ENCODE measurements at places on chromosomes 11 and 22.

DNA sequence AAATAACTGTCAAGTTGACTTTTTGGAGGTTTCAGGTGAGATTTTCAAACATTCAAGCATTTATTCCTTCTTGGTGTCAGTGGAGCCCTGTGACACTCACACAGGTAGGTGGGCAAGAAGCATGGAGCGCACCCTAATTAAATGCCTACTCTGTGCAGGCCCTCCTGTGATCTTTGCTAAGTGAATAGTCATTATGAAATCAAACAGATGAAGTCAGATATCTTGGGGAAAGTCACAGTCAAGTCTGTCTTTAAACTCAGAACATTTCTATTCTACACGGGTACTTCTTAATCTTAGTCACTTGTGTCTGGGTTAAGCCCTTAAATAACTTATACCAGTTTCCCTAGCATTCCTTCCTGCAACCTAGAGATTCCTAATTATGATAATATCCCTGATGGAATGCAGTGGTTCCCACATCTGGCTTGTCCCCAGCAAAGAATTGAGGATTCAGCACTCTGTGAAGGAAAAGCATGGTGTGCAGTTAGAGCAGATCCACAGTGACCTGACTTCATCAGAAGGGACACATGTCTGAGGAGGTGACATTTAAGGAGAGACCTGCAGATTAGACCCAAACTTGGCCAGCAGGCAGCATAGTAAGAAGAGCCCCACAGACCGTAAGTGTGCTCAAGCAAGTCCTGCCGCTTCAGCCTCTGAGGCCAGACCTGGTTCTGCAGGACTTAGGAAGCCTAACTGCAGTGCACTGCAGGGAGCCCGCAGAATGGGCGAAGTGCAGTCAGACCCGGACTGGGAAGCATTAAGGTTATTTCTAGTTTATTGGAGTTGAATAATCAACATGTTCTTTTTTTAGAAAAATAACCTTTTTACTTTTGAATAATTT lies 85.3 kb upstream of the GAL start:
- no peak for DNase-seq

DNA sequence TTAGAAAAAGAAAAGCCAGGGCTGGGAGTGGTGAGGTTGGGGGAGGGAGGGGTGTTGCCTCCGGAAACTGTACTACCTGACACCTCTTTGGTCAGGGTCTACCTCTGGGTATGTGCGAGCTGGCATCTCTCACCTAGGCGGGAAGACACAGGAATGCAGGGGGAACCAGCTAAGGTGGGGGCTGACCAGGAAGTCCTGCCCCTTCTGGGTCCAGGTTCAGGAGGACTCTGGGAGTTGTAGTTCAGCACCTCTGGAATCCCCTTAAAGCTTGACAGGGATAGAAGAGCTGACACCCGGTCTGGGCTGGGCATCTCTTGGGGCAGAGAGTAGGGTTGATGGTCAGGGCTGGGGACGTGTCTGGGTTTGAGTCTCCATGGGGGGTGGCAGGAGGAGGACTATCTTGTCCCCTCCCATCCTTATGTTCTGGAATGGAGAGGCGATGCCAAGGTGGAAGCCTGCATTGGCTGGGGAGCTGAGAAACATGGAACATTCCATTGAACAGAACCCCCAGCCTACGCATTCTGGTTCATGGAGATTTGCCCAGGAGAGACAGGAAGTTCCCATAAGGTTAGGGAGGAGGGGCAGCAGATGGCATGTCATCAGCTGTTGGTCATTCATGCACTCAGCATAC lies 2.1 kb upstream of the KIAA1671 start:
- peak; percentile 60 for DNase-seq

GRCh38 chr11:26283852-26284408 lies 48.0 kb upstream of the ANO3 start:
- DNase-seq = no peak

GRCh38 chr22:34427841-34428240 lies 507.6 kb upstream of the LARGE1 start:
- DNase-seq = no peak

DNA sequence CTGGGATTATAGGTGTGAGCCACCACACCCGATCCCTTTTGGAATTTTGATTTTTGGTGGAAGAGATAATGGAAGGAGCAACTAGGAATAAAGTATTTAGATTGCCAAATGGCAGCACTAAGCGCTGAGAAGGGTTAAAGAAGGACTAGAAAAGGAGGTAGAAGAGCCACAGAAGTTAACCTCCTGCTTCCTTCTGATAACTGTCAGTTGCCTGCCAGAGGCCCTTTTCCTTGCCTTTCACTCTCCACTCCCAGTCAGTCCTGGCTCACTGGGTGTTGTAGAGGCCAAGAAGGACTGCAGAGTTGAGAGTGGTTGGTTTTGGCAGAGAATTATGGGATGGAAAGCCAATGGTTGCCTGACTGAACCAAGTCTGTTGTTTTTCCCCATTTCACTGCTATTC lies 19.3 kb downstream of the ZC3H12C start:
- DNase-seq = no peak

GRCh38 chr22:49134076-49134475 lies 693.6 kb downstream of the BRD1 start:
- DNase-seq = no peak

GRCh38 chr22:42376711-42377554 lies 55.3 kb downstream of the NFAM1 start:
- no peak for DNase-seq

DNA sequence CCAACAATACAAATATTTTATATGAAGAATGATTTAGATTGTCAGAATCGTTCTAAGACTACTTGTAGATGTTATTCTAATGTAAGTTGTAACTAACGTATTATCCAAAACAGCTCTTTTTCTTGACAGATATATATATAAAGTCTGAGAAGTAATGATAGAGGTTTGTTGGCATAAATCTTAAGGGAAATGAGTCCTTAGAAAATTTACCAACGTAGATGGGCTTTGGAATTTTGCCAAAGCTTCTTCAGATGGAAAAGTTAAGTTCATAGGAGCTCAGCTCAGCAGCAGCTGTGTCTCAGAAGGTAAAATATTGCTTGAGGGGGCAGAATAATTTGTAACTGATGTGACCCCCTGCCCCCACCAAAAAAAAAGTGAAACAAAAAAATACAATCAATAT lies 66.7 kb downstream of the BID start:
- DNase-seq = peak; percentile 71

GRCh38 chr11:134126217-134126822 lies 57.4 kb downstream of the JAM3 start:
- peak; percentile 77 for DNase-seq

- no peak for DNase-seq
These were observed 46.8 kb downstream of the PKNOX2 start for GRCh38 chr11:125211191-125211947.

DNA sequence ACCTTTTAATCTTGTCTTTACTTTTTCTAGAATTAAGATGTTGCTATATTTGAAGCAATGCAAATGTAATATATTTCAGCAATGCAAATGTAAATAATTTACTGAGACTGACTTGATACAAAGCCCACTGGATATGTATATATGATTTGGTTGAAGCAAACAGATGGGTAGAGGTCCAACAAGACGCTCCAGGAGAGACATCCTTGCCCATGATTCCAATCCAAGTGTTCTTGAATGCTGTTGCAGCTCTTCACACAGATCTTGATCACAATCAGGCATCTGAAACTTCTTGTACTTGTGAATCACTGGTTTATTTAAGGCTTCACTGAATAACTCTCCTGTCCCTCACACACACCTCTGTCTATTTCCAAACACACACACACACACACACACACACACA lies 507.0 kb downstream of the LRRC4C start:
- no peak for DNase-seq

- no peak for DNase-seq
These were observed 187.6 kb downstream of the ADAMTS15 start for GRCh38 chr11:130635937-130636630.

GRCh38 chr11:121514432-121515334 lies 61.9 kb upstream of the SORL1-AS1 start:
- DNase-seq = no peak

- DNase-seq = no peak
These were observed 1557.8 kb upstream of the RAG2 start for GRCh38 chr11:38155856-38156255.

- DNase-seq = no peak
These were observed 24.3 kb downstream of the NEU3 start for GRCh38 chr11:75013051-75013450.

- no peak for DNase-seq
These were observed 632.6 kb upstream of the KIRREL3 start for GRCh38 chr11:127632976-127633680.

- no peak for DNase-seq
These were observed 8.3 kb downstream of the TST start for GRCh38 chr22:37010976-37011375.

DNA sequence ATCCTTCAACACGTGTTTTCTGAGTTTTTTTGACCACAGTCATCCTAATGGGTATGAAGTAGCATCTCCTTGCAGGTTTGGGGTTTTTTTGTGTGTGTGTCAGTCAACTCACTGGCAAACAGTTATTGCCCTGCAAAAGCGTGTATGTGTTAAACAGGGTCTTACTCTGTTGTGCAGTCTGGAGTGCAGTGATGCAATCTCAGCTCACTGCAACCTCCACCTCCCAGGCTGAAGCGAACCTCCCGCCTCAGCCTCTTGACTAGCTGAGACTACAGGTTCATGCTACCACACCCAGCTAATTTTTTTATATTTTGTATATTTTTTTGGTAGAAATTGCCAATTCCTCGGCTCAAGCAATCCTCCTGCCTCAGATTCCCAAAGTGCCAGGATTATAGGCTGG lies 15.4 kb downstream of the CELSR1 start:
- no peak for DNase-seq

GRCh38 chr11:20353829-20354434 lies 9.6 kb upstream of the HTATIP2 start:
- peak; percentile 74 for DNase-seq

- DNase-seq = peak; percentile 79
These were observed 39.4 kb downstream of the SIK3 start for GRCh38 chr11:117058761-117059261.

DNA sequence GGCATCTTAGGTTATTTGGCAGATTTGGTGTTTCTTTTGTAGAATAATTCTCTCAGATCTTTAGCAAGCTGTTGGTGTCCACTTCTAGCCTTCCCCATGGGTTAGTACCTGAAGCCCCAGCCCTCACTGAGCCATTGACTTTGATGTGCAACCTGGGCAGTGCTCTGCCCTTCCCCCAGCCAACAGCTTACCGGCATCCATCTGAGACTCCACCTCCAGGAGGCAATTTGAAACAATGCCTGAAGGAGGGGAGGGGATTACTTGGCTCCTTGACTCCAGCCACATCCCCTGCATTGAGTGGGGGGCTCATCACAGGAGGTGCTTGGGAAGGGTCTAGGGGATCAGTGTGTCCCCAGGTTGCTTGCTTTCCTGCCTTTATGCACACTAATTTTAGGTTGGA lies 114.8 kb downstream of the TRIM29 start:
- DNase-seq = no peak

- peak; percentile 39 for DNase-seq
These were observed 235.0 kb downstream of the MIAT start for GRCh38 chr22:26892166-26893041.

- no peak for DNase-seq
These were observed 23.5 kb downstream of the ARHGAP8 start for GRCh38 chr22:44775862-44776261.

DNA sequence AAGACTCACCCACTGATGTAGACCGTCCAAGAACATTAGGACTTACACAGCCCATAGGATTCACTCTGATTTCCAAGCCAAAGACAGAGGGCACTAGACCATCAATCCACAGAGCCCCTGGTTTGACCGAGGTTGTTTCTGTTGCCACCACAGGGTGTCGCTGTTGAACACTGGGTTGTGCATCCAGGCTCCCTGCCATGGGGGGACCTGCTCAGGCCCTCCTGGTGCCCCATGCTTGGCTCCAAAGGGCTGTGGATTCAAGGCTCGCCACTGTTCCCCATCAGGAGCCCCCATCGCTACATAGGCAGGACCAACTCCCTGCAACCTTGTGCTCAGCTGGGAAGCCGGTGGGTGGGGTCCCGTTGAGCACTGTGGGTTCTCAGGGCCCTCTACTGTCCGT lies 128.0 kb upstream of the ANO1 start:
- DNase-seq = peak; percentile 38

DNA sequence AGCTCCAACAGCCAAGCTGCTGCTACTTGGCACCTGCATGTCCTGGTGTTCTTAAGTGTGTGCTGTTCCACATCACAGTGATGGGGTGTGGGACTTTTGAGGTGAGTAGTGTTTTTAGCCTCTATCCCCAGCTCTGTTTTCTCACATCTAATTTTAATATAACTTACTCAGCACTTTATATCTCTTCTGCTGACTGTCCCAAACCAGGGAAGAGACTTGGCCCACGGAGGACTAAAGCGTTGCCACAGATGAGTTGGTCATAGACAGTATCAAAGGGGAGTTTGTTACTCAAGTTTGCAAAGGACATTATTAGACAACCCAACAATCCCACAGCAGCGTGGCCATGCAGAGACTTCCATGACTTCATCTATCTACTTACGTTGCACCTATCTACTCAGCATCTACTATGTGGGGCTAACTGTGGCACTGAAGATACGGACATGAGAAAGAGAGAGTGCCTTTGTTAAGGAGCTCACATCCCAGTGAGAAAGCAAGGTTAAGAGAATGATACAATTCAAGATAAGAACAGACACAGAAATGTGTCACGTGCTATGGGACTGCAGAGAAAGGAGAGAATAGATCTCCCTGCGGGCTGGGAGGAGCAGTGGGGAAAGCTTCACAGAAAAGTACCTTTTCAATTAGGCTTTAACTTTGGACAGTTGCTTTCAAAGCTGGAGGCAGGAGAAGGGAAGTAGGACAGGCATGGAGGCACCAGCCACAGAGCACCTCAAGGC lies 82.4 kb downstream of the ME3 start:
- DNase-seq = no peak

DNA sequence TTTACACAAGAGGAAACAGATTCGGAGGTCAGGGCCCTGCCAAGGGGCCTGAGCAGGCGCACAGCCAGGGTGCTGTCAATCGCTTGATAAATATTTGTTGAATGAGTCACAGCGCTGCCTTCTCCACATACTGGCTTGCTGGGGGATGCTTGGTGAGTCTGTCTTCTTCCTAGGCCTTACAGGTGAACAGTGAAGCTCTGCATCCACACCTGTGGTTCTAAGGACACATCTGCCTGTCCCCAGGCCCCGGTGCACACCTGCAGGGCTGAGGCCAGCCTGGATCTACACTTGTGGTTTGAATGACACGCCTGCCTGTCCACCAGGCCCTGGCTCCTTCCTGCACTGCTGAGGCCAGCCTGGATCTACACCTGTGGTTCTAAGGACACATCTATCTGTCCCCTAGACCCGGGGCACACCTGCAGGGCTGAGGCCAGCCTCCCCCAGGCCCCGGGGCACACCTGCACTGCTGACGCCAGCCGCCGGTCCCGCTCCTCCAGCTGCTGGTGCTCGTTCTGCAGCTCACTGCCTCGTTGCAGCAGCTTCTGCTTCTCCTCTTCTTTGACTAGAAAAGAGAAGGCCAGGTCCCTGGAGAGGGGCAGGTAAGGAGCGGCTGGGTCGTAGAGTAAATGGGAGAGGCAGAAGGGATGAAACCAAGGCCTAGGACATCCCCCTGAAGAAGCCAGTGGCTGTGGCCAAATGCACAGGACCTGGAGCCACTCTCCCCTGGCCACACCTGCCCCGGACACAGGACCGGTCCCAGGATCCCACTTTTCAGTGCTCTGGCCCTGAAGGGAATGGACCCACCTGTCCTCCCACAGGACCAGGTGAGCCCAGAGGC lies 124.6 kb downstream of the PHF21B start:
- DNase-seq = no peak

GRCh38 chr11:74397501-74398243 lies 561 bp downstream of the PGM2L1 start:
- peak; percentile 42 for DNase-seq

Measured in dermis blood vessel endothelial cell (primary cell).